DND-41 (cell line): ENCODE measurements at places on chromosomes 16 and 17.

DNA sequence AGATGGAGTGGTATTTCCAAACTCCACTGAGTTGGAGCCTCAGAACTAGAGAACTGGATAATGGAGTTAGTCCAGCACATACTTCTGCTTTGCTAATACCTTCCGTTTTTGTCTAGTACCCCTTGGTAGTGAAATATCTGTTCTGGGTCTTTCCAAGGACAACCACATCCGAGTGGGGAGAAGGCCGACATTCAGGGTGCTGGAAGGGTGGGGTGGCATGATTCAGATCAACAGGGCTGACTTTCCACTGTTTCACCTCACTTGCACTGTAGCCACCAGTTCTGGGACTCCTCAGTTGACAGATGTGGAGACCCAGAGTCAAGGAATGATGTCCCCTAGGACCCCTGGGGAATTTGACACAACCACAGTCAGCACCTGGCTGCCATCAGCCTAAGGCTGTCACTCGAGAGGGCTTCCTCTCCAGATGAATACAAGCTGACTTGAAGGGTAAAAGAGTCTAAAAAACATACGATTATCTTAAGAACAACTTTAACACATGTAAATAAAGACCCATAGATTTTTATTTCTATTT is 84.8 kb upstream of the HNF1B start:
- DNase-seq, result no peak

- DNase-seq, result no peak
Observed at GRCh38 chr16:88634141-88634993, 4.0 kb upstream of the IL17C start.

GRCh38 chr17:39462631-39463375 is 1.5 kb downstream of the CDK12 start:
- DNase-seq, result no peak

DNA sequence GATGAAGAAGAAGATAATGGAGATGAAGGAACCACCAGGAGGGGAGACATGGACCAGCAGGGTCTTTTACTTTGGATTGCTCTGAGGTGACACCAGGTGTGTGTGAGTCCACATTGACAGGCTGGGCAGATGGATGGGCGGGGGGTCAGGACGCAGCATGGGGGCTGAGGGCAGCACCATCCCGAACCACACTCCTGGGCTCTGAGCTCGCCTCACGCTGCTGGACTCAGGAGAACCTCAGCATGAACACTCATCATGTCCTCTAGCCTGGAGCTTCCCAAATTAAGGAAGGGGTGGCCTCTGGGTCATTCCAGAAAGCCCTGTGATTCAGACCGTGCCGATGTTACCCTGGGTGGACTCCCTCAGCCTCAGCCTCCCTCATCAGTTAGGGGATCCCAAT is 50.4 kb upstream of the MAP3K14 start:
- no peak for DNase-seq

- DNase-seq, result no peak
Observed at GRCh38 chr16:11151156-11151884, 104.7 kb downstream of the SOCS1 start.

DNA sequence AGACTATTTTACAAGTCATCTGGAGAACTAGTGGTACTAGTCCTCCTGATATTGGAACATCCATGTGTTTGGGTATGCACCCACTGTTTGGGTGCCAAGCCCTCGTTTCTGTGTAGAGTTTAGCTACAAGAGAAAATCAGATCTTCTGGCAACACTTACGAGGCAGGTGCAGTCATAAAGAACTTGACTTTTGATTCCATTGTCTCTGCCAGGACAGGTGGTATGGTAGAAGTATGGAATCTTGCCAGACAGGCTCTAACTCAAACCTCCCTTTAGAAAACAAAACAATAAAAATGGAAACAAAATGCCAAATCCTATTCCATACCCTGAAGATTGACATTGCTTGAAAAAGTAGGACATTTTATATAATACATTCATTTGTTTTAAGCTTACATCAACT is 16.0 kb downstream of the RNF43 start:
- no peak for DNase-seq

DNA sequence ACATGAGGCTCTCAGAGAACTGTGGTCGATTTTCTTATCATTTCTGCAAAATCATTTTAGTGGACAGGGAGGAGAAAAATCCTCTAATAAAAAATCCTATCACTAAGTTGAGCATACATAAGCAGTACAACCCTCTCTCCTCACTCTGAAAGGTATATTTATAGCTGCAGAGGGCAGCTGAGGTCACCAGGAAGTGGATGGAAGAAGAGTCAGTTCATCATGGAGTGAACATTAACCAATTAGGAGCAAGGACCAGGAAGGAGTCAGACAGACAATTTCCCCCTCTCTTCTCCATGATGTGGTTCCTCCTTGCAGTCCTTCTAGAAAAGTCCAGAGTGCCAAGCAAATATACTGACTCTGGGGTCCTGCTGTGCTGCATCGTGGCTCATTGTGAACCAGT is 253.7 kb downstream of the TOX3 start:
- DNase-seq, result no peak

DNA sequence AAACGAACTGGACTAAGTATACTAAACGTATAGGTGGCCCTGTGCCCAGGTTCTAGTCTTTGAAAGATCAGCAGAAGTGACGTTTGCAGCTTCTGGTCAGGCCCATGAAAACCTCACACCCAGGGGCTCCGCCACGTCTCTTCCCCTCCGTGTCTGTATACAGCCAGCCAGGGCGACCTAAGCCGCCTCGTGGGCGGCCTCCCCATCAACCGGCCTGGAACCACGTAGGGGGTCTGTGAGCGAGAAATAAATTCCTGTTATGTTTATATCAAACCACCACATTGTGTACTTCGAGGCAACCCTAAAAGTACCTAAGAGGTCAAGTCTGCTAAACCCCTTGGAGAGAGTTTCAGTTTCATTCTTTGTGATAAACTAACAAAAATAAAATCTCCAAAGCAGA is 6.8 kb downstream of the TK1 start:
- DNase-seq, result no peak

DNA sequence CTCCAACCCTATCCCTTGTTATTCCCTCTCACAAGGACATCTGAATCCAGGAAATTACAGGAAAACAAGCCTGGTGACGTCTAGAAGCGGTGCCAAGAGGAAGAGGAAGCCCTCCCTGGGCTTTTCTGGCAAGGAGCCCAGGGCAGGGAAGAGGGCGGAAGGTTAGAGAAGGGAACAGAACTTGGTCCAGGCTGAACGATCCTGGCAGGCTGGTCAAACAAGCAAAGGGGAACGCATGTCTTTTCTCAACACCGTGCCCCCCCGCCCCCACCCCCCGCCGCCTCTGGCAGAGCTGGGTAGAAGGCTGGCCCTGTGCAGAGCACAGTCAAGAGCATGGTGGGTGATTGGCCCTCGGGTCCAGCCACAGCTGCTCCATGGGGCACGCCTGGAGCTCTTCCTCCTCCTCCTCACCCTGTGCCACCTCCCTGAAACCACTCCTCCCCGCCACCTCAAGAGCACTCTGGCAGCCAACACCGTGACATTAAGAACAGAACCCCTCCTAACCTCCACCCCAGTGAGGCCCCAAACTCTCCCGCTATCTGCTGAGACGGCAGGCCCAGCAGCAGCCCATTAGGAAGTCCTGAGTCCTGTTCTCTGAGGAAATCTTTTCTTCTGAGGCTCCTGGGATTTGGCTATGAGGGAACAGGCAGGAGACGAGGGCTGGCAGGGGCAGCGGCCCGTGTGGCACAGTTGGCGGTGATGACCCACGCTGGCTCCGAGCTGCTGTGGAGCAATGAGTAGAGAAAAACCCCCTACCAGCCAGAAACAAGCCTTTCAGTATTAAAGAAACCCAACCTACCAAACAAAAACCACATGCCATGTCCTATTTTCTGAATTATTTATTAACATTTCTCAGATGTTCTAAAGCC is 7.3 kb downstream of the C16orf86 start:
- no peak for DNase-seq

DNA sequence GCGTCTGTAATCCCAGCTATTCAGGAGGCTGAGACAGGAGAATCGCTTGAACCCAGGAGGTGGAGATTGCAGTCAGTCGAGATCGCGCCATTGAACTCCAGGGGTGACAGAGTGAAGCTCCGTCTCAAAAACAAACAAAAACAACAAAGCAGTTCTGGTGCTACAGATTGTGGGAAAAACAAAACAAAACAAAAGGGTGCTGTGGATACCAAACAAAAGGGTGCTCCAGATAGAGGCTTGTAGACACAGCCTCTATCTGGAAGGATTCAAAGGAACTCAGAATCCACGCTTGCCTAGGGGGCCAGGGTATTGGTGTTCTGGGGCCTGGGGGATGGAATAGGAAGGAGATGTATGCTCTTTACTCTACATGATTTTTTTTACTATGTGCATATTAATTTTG is 2.5 kb downstream of the MYLK3 start:
- no peak for DNase-seq

GRCh38 chr17:43418441-43419374 is 19.9 kb downstream of the ARL4D start:
- DNase-seq, result no peak

DNA sequence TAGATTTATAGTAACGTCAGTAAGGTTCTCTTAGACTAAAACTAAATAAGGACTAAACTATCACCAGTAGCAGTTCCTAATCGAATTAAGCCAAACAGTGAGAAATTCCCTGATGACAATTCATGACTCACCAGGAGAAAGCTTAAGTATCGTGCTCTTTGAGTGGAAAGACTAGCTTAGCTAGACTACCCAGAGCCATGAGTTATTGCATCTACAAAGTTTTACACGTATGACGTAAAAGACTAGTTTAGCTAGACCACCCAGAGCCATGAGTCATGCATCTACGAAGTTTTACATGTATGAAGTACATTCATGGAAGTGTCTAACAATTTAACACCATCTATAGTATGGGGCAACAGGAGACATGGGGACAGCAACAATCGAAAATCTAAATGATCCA is 36.6 kb downstream of the UBE2G1 start:
- DNase-seq, result no peak

- no peak for DNase-seq
Observed at GRCh38 chr17:61310590-61310989, 89.1 kb upstream of the TBX2 start.

- DNase-seq, result no peak
Observed at GRCh38 chr17:29215717-29216116, 30.9 kb upstream of the CRYBA1 start.

DNA sequence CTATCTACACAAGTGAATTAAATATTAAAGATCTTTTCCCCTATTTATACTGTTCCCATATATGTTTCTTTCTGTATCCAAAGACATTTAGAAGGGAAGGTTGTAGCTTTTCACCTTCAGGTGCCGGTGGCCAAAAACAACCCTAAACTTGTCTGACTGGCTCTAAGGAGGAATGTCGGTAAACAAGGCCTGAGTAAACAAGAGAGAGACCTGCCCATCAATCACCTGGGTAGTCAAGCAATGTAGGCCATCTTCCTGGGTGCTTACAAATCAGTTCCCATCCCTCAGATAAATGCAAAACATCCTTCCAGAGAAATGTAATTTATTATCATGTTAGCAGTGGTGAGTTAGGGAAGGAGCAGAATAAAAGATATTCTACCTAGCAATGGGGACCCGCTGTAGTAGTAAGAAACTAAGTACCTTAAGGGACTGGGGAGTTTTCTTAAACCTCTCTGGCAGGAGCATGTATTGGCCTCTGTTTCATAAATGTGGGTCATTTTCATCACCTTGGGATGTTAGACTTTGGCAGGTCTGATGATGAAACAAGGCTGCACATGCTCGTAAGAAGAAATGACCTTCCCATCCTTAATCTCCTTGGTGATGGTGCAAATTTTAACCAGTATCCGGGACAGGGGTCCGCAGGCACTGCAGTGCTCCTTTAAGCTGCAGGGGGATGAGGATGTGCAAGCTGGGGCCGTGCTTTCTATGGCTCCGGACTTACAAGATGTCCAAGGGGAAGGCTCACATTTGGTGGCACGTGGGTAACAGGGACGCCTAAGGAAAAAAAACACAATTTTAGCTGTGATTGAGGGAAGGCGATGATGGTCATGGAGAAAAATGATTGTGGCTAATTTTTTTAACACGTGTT is 8.4 kb downstream of the KRT39 start:
- DNase-seq, result no peak

GRCh38 chr17:545156-545555 is 169.5 kb downstream of the VPS53 start:
- DNase-seq, result no peak

DNA sequence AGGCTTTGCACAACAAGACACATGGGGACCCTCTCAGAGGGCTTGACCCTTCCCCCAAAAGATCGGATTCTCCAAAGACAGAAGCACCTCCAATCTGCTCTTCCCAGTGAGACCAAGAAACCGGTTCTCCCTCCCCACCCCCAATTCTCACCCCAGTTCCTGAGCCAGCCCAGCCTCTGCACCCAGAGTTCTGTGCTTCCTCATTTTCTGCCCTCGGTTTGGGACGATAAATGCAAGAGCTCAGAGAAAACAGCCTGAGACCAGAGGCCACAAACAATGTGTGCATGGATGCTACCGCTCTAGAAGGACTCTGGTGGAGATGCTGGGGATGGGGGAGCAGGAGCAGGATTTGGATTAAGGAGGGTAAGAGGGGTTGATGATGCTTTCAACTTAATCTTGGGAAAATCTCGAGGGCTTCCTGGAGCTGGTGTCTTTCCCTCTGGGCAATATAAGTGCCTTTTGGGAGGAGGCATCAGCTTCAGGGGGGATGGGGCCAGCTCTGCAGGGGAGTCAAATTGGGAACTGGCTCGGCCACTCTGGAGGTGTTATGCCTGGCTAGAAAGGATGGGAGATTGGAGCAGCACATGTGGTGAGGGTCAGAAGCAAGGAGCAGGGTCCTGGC is 6.0 kb downstream of the KRT15 start:
- no peak for DNase-seq

GRCh38 chr17:31052187-31052889 is 42.4 kb upstream of the NF1 start:
- no peak for DNase-seq

DNA sequence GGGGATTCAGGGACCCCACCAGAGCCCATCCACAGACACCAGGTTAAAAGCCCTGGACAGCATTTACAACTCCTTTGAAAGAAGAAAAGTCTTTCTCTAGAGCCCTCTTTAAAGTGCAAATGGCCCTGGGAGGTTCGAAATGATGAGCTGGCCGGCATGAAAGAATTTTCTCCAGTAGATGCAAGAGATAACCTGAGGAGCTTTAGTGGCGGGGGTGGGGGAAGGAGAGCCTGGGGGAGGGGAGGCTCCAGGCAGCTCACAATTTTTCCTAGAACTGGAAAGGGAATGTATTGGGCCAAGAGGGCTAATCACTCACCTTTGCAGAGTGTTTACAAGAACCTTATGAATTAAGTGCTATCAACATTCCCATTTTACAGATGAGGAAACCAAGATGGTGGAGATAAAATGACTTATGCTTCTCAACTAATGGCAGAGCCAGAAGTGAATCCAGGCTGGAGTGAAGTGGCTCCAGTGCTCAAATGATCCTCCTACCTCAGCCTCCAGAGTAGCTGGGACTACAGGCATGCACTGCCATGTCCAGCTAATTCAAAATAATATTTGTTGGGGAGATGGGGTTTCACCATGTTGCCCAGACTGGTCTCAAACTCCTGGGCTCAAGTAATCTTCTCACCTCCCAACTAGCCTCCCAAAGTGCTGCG is 4.2 kb upstream of the CDH1 start:
- no peak for DNase-seq

- peak; percentile 72 for DNase-seq
Observed at GRCh38 chr17:77494664-77495435, 354.1 kb downstream of the SEC14L1 start.

GRCh38 chr17:33967608-33968349 is 287.3 kb upstream of the CCL2 start:
- DNase-seq, result peak; percentile 65

GRCh38 chr17:78120971-78121800 is 7.4 kb downstream of the TMC6 start:
- peak; percentile 77 for DNase-seq

GRCh38 chr17:4969047-4969550 is 1.5 kb upstream of the SPAG7 start:
- DNase-seq, result no peak
